ENCODE measurements at places on chromosomes 16 and 17.

DNA sequence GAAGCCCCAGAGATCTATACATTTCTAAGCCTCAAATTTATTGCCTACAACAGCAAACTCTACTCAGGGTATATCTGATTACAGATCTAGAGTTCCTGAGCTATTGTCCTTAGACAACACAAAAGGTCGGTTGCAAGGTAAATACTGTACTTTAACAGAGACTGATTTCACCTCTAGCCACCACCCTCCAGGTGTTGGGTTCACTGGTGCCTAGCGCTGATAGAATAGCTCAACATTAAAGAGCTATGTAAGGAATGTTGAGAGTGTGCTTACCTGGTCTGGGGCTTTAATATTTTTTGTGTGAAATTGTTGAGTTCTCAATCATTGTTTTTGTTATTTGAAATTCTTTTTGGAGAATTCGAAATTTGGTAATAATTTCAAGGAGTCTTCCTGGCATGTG, 277.0 kb upstream of the PSMD7 start:
- no peak overlapping the region for H3K27ac ChIP-seq
- no peaks in the 10 kb centered on the region for H3K27me3 ChIP-seq
- no peaks in the 10 kb centered on the region for H3K36me3 ChIP-seq
- DNase-seq, result no peak
- no peak overlapping the region for H3K4me3 ChIP-seq

GRCh38 chr16:30850246-30850645, 43.6 kb downstream of the BCL7C start:
- H3K4me3 ChIP-seq, result no peak overlapping the region
- H3K36me3 ChIP-seq, result no peaks in the 10 kb centered on the region
- DNase-seq, result no peak
- no peak overlapping the region for H3K27ac ChIP-seq

GRCh38 chr17:27540318-27541101, 84.3 kb downstream of the KSR1 start:
- H3K36me3 ChIP-seq, result peaks cover 4% of the 10 kb centered on the region
- peaks cover 67% of the 10 kb centered on the region for H3K4me1 ChIP-seq
- H3K27me3 ChIP-seq, result peaks cover 2% of the 10 kb centered on the region
- H3K27ac ChIP-seq, result no peak overlapping the region
- no peak overlapping the region for H3K4me3 ChIP-seq
- no peak for DNase-seq

DNA sequence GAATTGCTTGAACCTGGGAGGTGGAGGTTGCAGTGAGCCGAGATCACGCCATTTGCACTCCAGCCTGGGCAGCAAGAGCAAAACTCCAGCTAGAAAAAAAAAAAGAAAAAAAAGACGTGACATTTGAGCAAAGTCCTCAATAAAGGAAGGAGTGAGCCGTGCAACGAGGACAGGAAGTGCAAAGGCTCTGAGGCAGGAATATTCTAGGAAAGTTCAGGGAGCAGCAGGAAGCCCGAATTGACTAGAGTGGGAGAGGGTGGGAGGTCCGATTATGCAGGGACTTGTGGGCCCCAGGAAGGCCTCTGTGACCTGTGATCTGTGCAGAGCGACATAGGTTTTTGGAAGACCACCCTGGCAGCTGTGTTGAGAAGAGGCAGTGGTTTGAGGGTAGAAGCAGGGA, 8.6 kb upstream of the LASP1NB start:
- DNase-seq, result no peak
- peak overlapping the region; percentile 31 for H3K27ac ChIP-seq
- H3K4me1 ChIP-seq, result peaks cover 3% of the 10 kb centered on the region
- no peak overlapping the region for H3K4me3 ChIP-seq

GRCh38 chr16:13291591-13292333, 390.4 kb downstream of the SHISA9 start:
- no peaks in the 10 kb centered on the region for H3K4me1 ChIP-seq
- H3K27ac ChIP-seq, result no peak overlapping the region
- H3K27me3 ChIP-seq, result no peaks in the 10 kb centered on the region
- no peak for DNase-seq
- no peaks in the 10 kb centered on the region for H3K36me3 ChIP-seq
- H3K4me3 ChIP-seq, result no peak overlapping the region

- H3K4me3 ChIP-seq, result peak overlapping the region; percentile 77
- H3K27ac ChIP-seq, result no peak overlapping the region
- H3K27me3 ChIP-seq, result peaks cover 47% of the 10 kb centered on the region
- peaks cover 3% of the 10 kb centered on the region for H3K36me3 ChIP-seq
These were observed 1.1 kb upstream of the MYH11 start for GRCh38 chr16:15857724-15858560.

DNA sequence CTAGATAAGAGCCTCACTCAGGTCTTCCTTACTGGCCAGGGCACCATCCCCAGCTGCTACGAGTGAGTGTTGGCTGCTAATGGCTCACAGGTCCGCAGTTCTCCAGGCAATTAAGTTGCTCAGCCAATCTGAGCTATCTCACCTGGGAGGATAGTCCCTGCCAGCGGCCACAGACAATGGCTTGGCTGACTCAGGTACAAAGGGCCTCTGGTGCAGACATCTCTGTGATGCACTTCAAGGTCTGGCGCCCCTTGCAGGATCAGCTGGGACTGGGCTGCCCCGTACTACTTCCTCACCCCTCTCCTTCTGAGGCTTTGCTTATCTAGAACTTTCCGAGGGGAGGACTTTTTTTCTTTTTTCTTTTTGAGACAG, 49.2 kb upstream of the EMP2 start:
- no peak overlapping the region for H3K27ac ChIP-seq
- H3K4me1 ChIP-seq, result no peaks in the 10 kb centered on the region

DNA sequence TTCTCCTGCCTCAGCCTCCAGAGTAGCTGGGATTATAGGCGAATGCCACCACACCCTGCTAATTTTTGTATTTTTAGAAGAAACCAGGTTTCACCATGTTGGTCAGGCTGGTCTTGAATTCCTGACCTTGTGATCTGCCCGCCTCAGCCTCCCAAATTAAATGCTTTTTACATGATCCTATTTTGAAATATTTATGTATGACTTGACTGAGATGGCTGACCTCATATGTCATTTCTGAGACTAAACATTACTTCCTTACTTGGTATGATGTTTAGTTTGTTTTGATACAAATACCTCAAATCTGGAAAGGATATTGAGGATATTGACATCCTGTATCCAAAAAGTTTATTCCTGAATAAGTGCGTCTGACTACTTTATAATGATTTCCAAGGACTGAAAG, 11.9 kb downstream of the CALCOCO2 start:
- peaks cover 54% of the 10 kb centered on the region for H3K36me3 ChIP-seq
- peaks cover 34% of the 10 kb centered on the region for H3K4me1 ChIP-seq
- no peak overlapping the region for H3K4me3 ChIP-seq
- H3K27me3 ChIP-seq, result no peaks in the 10 kb centered on the region

DNA sequence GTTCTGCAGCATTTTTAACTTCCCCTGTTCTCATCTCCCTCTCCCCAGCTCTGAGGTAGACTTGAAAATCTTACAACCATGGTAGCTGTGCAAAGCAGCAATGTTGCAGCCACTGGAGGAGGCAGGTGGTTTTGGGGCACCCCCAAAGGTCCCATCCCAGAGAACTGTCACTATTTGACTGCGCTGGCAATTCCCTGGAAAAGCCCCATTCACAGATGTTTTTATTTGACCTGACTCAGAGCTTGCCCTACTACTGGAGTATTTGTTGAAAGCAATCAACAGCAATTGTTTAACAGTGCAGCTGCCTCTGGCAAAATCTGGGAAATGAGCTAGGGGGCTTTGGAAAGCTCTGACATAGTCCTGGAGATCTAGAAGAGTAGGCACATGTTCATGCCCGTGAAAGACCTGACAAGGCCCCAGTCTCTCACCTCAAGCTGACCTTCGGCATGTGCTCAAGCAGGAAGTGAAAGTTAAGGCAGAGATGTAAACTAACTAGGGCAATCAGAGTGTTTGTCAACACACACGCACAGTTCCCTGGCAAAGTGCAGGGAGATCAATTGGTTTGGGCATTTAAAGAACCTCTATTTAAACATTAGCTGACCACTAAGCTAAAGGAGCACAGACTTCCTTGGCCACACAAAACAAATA, 19.7 kb upstream of the PIK3R5 start:
- H3K4me1 ChIP-seq, result peaks cover 11% of the 10 kb centered on the region
- DNase-seq, result no peak
- H3K4me3 ChIP-seq, result no peak overlapping the region
- H3K36me3 ChIP-seq, result no peaks in the 10 kb centered on the region
- no peaks in the 10 kb centered on the region for H3K27me3 ChIP-seq
- H3K27ac ChIP-seq, result no peak overlapping the region

DNA sequence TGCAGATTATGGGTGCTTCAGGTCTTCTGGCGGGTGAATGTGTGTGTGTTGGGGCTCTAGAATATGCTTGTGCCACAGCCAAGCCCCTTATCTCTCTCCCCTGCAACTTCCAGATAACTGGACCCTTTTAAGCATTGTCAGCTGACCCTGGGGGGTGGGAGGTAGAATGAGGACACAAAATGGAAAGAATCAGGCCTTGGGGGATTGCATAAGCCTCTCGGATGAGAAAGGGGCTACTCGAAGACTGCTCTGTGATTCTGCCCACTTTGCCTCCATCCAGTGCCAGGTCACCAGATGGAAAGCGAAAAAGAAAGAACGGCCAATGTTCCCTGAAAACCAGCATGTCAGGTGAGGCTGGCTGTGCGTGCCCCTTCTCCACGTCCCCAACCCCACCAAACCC, 13.8 kb downstream of the THRA start:
- peaks cover 9% of the 10 kb centered on the region for H3K4me1 ChIP-seq
- DNase-seq, result no peak
- no peaks in the 10 kb centered on the region for H3K27me3 ChIP-seq

DNA sequence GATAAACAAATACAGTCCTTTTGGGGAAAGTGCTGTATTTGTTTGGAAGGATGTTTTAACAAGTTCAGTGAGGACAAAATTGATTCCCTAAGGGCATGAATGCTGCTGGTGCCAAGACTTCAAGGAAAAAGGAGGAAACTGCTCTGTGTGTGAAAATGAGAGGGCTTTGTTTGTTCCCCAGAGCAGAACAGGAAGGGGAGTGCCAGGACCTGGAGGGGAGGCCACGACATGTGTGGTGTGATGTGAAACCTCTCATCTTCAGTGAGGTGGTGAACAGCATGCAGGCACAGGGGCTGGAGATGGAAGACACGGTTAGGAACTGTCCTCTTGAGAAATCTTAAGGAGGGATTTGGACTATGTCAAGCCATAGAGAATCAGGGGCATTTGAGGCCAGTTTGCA, 46.6 kb upstream of the GRIN2A start:
- no peaks in the 10 kb centered on the region for H3K27me3 ChIP-seq
- H3K4me3 ChIP-seq, result no peak overlapping the region
- no peak overlapping the region for H3K27ac ChIP-seq
- no peaks in the 10 kb centered on the region for H3K36me3 ChIP-seq
- H3K4me1 ChIP-seq, result no peaks in the 10 kb centered on the region
- DNase-seq, result no peak

- H3K36me3 ChIP-seq, result no peaks in the 10 kb centered on the region
- peaks cover 3% of the 10 kb centered on the region for H3K27me3 ChIP-seq
- no peak for DNase-seq
- H3K27ac ChIP-seq, result no peak overlapping the region
These were observed 145.6 kb downstream of the TMEM132E start for GRCh38 chr17:34725008-34725407.

GRCh38 chr17:19345067-19345460, 17.5 kb downstream of the B9D1 start:
- H3K4me1 ChIP-seq, result peaks cover 3% of the 10 kb centered on the region
- no peaks in the 10 kb centered on the region for H3K36me3 ChIP-seq
- DNase-seq, result no peak

- H3K27ac ChIP-seq, result no peak overlapping the region
- H3K4me1 ChIP-seq, result peaks cover 40% of the 10 kb centered on the region
- no peaks in the 10 kb centered on the region for H3K36me3 ChIP-seq
- no peak overlapping the region for H3K4me3 ChIP-seq
These were observed 194.3 kb upstream of the RPL38 start for GRCh38 chr17:74009056-74009625.

- no peak overlapping the region for H3K4me3 ChIP-seq
- no peak overlapping the region for H3K27ac ChIP-seq
- DNase-seq, result no peak
- no peaks in the 10 kb centered on the region for H3K4me1 ChIP-seq
- H3K27me3 ChIP-seq, result peaks cover 4% of the 10 kb centered on the region
These were observed 35.2 kb downstream of the TNFRSF13B start for GRCh38 chr17:16936536-16937310.

DNA sequence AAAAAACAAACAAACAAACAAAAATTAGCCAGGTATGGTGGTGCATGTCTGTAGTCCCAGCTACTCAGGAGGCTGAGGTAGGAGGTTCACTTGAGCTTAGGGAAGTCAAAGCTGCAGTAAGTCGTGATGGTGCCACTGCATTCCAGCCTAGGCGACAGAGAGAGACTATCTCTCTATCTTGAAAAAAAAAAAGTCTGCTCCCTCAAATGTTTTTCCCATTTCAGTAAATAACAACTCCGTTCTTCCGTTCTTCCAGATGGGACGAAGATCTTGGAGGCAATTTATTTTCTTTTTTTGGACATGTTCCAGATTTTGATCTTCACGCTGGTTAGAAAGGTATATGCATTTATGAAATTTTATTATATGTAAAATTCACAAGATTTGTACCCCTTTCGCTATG, 19.0 kb downstream of the ERAL1 start:
- H3K27ac ChIP-seq, result no peak overlapping the region
- H3K4me1 ChIP-seq, result peaks cover 18% of the 10 kb centered on the region
- no peaks in the 10 kb centered on the region for H3K27me3 ChIP-seq

- peak within 1 kb of the TSS; percentile 99 for H3K4me3 ChIP-seq
- peaks cover 20% of the 10 kb centered on the region for H3K36me3 ChIP-seq
- H3K27me3 ChIP-seq, result no peaks in the 10 kb centered on the region
- peaks cover 46% of the 10 kb centered on the region for H3K4me1 ChIP-seq
- peak within 1 kb of the TSS; percentile 91 for H3K27ac ChIP-seq
These were observed at the start of gene AKTIP for GRCh38 chr16:53502331-53503269. AKTIP (minus strand) TSS chr16:53503209; CDS start chr16:53500259, 2,950 bp downstream.

- no peak overlapping the region for H3K27ac ChIP-seq
- H3K4me3 ChIP-seq, result no peak overlapping the region
- H3K4me1 ChIP-seq, result no peaks in the 10 kb centered on the region
- H3K36me3 ChIP-seq, result peaks cover 3% of the 10 kb centered on the region
- H3K27me3 ChIP-seq, result peaks cover under 1% of the 10 kb centered on the region
These were observed 22.0 kb downstream of the PRSS54 start for GRCh38 chr16:58272855-58273254.

DNA sequence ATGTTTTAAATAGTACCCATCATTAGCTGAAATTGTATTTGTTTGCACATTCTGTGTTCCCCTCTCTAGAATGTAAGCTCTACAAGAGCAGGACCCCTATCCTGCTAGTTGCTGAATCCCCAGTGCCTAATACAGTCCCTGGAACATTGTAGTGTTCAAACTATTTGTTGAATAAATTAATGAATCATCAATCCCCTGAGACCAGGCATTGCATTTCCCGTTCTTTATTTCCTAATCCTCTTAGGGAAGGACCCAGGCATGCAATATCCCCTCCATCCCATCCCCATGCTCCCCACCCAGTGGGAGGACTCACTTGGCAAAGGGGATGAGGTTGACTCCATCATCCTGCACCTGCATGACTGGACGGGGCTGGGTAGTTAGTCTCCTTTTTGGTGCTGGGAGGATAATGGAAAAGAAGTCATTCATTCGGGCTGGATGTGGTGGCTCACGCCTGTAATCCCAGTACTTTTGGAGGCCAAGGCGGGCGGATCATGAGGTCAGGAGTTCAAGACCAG, 3.2 kb downstream of the INCA1 start:
- no peak overlapping the region for H3K27ac ChIP-seq
- peaks cover 20% of the 10 kb centered on the region for H3K36me3 ChIP-seq
- no peak for DNase-seq
- H3K27me3 ChIP-seq, result no peaks in the 10 kb centered on the region

- no peak overlapping the region for H3K27ac ChIP-seq
- no peak for DNase-seq
- peaks cover 12% of the 10 kb centered on the region for H3K4me1 ChIP-seq
These were observed 92.3 kb upstream of the TMEM97 start for GRCh38 chr17:28226563-28227315.

GRCh38 chr17:43864161-43864984, 17.4 kb downstream of the CD300LG start:
- H3K27me3 ChIP-seq, result peaks cover 24% of the 10 kb centered on the region
- H3K36me3 ChIP-seq, result no peaks in the 10 kb centered on the region
- no peak for DNase-seq
- no peak overlapping the region for H3K27ac ChIP-seq
